ENCODE measurements at places on chromosomes 4 and X.

GRCh38 chr4:95212692-95213091, 336.1 kb downstream of the UNC5C start:
- DNase-seq: no peak

GRCh38 chr4:16852228-16852627, 46.2 kb downstream of the LDB2 start:
- no peak for DNase-seq

DNA sequence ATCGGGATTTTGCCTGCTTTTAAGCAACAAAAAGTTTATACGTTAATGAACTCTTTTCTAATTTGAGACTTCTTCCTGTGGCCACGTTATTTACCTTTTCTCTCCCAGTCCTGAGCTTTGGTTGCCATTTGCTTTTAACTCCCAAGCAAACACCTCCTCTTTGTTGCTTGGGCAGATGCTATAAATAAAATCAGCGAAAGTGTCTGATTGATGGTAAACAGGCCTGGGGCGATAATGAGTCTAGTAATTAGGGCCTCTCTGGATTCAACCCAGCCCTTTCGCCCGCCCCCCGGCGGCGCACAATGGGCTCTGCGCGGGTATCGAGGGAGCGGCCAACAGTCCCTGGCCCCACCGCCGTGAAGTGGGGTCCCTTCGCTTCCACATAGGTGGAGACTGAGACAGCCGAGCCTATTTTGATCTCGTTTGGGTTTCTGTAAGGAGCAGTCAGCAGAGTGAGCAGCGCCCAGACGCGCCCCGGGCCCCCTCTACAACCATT, 790 bp downstream of the CLGN start:
- DNase-seq: no peak

DNA sequence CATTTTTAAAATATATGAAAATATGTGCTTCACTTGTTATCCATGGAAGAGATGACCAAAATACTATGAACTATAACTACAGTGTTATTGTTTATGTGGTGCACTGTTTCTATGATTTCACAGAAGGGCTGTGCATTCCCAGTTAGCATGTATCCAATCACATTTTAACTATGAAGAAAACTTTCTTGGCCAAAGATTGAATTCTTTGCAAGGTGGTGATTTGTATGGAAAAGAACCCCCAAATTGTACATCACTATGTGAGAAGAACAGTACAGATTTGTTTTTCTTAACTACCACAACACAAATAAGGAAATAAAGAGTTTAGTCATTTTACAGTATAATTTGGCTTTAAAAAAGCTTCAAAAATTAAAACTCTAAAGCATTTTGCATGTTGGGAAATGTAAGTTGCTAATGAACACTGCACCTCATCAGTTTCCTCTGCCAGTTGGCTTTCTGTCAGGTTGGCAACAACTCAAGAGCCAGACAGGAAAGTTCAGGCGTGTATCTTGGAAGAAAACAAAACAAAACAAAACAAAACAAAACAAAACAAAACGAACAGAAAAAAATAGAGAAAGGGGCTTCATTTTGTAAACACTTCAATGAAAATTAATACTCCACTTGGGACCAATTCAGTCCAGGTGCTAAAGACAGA, 237.0 kb downstream of the SCFD2 start:
- DNase-seq: no peak

- DNase-seq: no peak
These were observed 72.1 kb downstream of the COX18 start for GRCh38 chr4:72997409-72997808.

- DNase-seq: no peak
These were observed 28.2 kb upstream of the CENPU start for GRCh38 chr4:184762100-184762499.

GRCh38 chr4:174496631-174497432, 25.5 kb downstream of the HPGD start:
- no peak for DNase-seq

DNA sequence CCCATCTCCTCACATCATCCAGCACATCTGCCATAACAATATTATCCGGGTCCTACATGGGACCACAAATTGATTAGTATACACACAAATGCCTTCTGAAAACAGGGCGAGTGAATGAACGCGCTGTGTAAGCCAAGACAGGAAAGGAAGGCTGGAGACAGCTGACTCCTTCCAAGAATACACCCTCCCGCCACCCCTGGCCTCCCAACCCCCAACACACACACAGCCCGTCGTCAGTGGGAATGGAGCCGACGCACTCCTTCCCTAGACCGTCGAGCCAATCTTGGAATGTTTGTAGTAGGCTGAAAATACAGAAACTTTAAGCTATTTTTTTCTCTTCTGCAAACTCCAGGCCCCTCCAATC, 319 bp upstream of the MAGEH1 start:
- no peak for DNase-seq

GRCh38 chrX:110131031-110131430, 128.1 kb downstream of the TMEM164 start:
- DNase-seq: no peak

DNA sequence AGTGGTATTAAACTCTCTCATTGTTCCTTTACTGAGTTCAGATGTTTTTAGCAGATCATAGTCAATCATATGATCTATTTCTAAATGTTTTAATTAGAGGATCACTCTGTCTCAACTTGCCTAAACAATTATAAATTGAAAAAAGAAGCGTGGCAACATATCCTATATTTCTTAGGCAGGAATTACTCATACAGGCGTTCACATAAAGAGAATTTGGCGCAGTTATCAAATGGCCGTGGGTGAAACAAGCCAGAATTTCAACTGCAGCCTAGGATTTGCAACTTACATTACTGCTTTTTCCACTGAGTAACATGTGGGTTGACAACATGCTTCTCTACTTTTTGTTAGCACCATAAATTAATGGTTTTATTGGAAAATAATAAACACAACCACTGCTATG, 141.3 kb downstream of the CPE start:
- no peak for DNase-seq

All from H54 (cell line).